ENCODE measurements at places on chromosomes 1 and 21.

DNA sequence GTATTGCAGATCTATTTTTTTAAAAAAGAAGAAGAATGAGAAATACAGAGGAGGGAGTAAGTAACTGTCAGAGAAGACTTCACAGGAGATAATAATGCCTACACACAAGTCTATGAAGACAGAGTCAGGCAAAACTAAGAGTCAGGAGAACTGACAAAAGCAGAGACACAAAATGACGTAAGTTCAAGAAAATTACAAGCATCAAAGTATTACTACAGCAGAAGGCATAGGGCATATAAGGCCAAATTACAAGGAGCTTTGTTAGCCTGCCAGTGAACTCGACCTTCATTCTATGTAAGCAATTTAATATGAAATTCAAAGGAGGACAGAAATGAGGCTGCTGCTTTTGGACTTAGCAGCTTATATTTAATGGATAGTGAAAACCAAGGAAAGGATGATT is 23.7 kb downstream of the FAF1 start:
- H3K27ac ChIP-seq = no peak overlapping the region
- no peaks in the 10 kb centered on the region for H3K27me3 ChIP-seq
- H3K36me3 ChIP-seq = peaks cover 31% of the 10 kb centered on the region

- no peak overlapping the region for H3K27ac ChIP-seq
- no peak for DNase-seq
- no peaks in the 10 kb centered on the region for H3K27me3 ChIP-seq
- H3K4me1 ChIP-seq = no peaks in the 10 kb centered on the region
- no peaks in the 10 kb centered on the region for H3K36me3 ChIP-seq
Observed at GRCh38 chr1:106224426-106224825, 832.0 kb upstream of the PRMT6 start.

- peaks cover 3% of the 10 kb centered on the region for H3K4me1 ChIP-seq
- peaks cover 16% of the 10 kb centered on the region for H3K27me3 ChIP-seq
- H3K27ac ChIP-seq = no peak overlapping the region
Observed at GRCh38 chr1:173568483-173568882, 34.4 kb downstream of the SLC9C2 start.

DNA sequence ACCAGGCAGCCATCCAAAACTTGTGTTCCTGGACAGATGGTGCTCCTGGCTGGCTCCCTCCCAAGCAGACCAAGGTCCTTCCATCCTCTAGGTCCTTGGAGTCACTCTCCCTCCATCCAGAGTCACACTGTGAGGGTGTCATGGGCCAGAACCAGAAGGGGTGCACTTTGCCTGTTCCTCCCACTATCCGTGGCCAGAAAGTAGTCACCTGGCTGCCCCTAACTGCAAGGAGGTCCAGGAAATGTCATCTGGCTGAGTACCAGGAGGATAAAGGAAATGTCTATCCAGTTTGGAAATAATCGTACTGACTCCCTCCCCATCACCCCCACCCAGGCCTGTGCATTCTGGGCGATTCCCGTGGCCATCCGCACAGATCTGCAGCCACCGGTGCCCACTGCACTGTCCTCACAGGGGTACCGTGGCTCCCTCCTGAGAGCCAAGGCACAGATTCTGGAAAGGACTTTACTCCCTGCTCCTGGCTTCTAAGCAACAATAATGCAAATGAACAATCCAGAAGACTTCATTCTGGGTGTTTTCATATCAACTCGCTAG is 253.2 kb downstream of the NPHP4 start:
- no peaks in the 10 kb centered on the region for H3K36me3 ChIP-seq
- no peak overlapping the region for H3K4me3 ChIP-seq
- no peaks in the 10 kb centered on the region for H3K4me1 ChIP-seq

DNA sequence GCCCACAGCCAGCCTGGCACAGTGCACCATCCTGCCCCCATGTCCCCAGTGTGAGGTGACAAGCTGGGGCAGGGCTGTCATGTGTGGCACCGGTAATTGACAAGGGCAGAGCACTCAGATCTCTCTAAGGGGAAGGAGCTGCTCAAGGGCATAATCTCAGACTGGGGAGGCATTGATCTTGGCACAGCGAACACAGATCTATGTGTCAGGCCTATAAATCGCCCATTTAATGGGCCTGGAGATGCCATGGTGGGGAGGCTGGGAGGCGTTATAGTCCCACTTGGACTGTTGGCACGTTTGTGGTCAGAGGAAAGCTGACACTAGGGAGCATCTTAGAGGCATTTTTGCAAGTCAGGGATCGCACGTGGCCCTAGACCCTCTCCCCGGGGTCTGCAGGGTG is 594.1 kb downstream of the PTPRU start:
- no peak for DNase-seq
- H3K27ac ChIP-seq = no peak overlapping the region
- no peaks in the 10 kb centered on the region for H3K36me3 ChIP-seq
- no peaks in the 10 kb centered on the region for H3K4me1 ChIP-seq
- H3K27me3 ChIP-seq = peaks cover 12% of the 10 kb centered on the region

DNA sequence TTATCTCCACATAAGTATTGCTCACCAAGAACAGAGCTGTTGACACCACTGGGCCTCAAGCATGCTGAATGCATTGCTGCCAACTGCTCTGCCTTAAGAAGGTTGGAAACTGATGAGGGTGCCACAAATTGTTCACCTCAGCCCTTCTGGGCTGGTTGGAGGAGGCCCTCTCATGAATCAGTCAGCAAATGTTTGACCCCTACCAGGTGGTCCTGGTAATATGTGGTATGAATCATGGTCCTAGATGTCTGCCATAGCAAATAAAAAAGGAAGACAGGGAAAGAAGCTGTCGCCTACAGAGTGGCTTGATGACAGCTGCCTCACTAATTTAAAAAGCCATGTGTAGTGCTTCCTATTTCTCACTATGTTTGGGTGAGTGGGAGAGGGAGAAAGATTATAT is 12.2 kb downstream of the SPATA46 start:
- no peak overlapping the region for H3K27ac ChIP-seq
- peaks cover 16% of the 10 kb centered on the region for H3K27me3 ChIP-seq
- peaks cover 10% of the 10 kb centered on the region for H3K4me1 ChIP-seq
- H3K36me3 ChIP-seq = no peaks in the 10 kb centered on the region

- DNase-seq = no peak
- H3K27me3 ChIP-seq = no peaks in the 10 kb centered on the region
- peaks cover 30% of the 10 kb centered on the region for H3K36me3 ChIP-seq
- peaks cover 10% of the 10 kb centered on the region for H3K4me1 ChIP-seq
- no peak overlapping the region for H3K27ac ChIP-seq
Observed at GRCh38 chr1:235486321-235486720, 17.9 kb downstream of the B3GALNT2 start.

GRCh38 chr1:50237056-50237455 is 128.3 kb downstream of the ELAVL4 start:
- H3K36me3 ChIP-seq = peaks cover 6% of the 10 kb centered on the region
- no peak for DNase-seq
- H3K4me3 ChIP-seq = no peak overlapping the region
- no peaks in the 10 kb centered on the region for H3K27me3 ChIP-seq
- no peak overlapping the region for H3K27ac ChIP-seq

DNA sequence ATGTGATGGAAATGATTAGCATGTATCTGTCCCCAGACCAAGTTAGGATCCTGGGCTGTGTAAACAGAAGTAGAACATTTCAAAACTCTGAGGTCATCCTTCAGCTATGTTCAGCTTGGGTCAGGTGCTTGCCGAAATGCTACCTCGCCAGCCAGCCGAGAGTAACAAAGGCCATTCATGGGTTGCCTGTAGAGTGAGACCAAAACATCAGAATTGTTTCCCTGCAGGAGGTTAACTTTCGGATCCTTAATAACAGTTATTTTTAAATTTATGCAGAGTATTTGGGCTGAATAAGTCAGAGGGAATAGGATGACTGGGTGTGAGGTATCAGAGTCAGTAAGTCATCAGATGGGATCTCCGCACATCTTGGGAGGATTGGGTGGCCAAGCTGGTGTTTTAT is 35.6 kb downstream of the SMYD2 start:
- no peak overlapping the region for H3K27ac ChIP-seq
- peaks cover 22% of the 10 kb centered on the region for H3K36me3 ChIP-seq

- H3K36me3 ChIP-seq = no peaks in the 10 kb centered on the region
- no peak overlapping the region for H3K4me3 ChIP-seq
- DNase-seq = no peak
- peaks cover 10% of the 10 kb centered on the region for H3K4me1 ChIP-seq
Observed at GRCh38 chr1:47182676-47183235, 7.1 kb downstream of the PDZK1IP1 start.

DNA sequence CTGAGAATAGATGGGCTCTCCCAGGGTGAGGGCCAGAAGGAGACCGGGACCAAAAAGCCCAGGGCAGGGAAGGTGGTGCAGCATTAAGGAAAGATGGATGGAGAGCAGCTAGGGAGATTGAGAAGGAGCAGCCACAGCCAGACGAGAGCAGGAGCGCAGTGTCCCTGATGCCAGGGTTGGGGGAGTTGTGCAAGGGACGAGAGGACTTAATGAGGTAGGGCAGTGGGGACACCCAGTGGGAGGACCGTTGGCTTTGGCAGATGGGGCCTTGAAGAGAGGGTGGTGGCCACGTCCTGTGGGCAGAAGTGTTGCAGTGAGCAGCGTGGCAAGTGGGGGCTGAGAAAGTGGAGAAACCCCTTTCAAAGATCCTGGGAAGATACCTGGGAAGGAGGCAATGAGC is 38.0 kb upstream of the KDM4A start:
- no peak for DNase-seq
- no peak overlapping the region for H3K27ac ChIP-seq
- no peaks in the 10 kb centered on the region for H3K4me1 ChIP-seq

DNA sequence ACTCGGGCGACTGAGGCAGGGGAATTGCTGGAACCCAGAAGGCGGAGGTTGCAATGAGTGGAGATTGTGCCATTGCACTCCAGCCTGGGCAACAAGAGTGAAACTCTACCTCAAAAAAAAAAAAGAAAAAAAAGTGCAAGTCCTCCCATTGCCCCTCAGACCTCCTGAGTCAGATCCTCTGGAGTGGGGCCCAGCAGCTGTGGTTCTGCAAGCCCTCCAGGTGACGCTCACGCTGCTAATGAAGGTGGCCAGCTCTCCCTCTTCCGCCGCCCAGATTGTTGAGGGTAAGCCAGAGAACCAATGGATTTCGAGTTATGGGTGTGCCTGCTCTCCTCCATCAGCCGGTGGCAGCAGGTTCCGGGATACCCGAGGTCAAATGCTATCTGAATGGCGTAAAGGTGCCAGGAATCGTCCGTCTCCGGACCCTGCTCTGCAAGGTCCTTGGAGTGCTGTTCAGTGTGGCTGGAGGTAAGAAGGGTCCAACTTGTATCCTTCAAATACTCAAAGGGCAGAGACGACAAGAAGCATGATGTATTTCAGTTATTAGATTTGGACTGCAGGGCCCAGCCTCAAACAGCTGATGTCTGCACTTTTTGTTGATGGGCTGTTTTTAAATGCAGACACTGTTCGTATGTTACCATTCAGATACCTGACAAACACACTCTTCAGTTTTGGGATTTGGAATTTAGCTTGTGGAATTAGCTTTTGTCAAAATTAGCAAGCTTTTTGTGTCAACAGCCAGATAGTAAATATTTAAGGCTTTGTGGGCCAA is 17.6 kb downstream of the CLCN6 start:
- H3K27me3 ChIP-seq = no peaks in the 10 kb centered on the region
- peaks cover 17% of the 10 kb centered on the region for H3K4me1 ChIP-seq
- no peak overlapping the region for H3K4me3 ChIP-seq
- peaks cover 46% of the 10 kb centered on the region for H3K36me3 ChIP-seq

GRCh38 chr1:207822602-207823451 is 71.0 kb downstream of the CD46 start:
- H3K36me3 ChIP-seq = peaks cover 56% of the 10 kb centered on the region
- H3K4me3 ChIP-seq = peak overlapping the region; percentile 94
- DNase-seq = peak; percentile 90
- no peaks in the 10 kb centered on the region for H3K27me3 ChIP-seq
- H3K27ac ChIP-seq = peak overlapping the region; percentile 95
- H3K4me1 ChIP-seq = peaks cover 85% of the 10 kb centered on the region

- no peaks in the 10 kb centered on the region for H3K36me3 ChIP-seq
- H3K4me1 ChIP-seq = peaks cover 25% of the 10 kb centered on the region
- H3K27me3 ChIP-seq = peaks cover 25% of the 10 kb centered on the region
- DNase-seq = no peak
Observed at GRCh38 chr1:167440345-167440744, 78.0 kb downstream of the CD247 start.

- no peaks in the 10 kb centered on the region for H3K36me3 ChIP-seq
- peak overlapping the region; percentile 25 for H3K27ac ChIP-seq
- H3K27me3 ChIP-seq = peaks cover 18% of the 10 kb centered on the region
- no peaks in the 10 kb centered on the region for H3K4me1 ChIP-seq
- no peak for DNase-seq
- no peak overlapping the region for H3K4me3 ChIP-seq
Observed at GRCh38 chr1:167472752-167473521, 45.4 kb downstream of the CD247 start.

GRCh38 chr1:3319874-3320245 is 134.6 kb upstream of the ARHGEF16 start:
- no peak overlapping the region for H3K27ac ChIP-seq
- peaks cover 10% of the 10 kb centered on the region for H3K27me3 ChIP-seq
- DNase-seq = peak; percentile 39
- H3K36me3 ChIP-seq = no peaks in the 10 kb centered on the region
- H3K4me1 ChIP-seq = peaks cover 12% of the 10 kb centered on the region

- no peaks in the 10 kb centered on the region for H3K36me3 ChIP-seq
- no peak overlapping the region for H3K27ac ChIP-seq
Observed at GRCh38 chr1:170498876-170499275, 33.1 kb upstream of the GORAB start.

GRCh38 chr1:219665089-219665488 is 52.2 kb upstream of the ZC3H11B start:
- H3K27ac ChIP-seq = no peak overlapping the region
- no peaks in the 10 kb centered on the region for H3K36me3 ChIP-seq
- peaks cover 12% of the 10 kb centered on the region for H3K4me1 ChIP-seq
- no peak overlapping the region for H3K4me3 ChIP-seq

DNA sequence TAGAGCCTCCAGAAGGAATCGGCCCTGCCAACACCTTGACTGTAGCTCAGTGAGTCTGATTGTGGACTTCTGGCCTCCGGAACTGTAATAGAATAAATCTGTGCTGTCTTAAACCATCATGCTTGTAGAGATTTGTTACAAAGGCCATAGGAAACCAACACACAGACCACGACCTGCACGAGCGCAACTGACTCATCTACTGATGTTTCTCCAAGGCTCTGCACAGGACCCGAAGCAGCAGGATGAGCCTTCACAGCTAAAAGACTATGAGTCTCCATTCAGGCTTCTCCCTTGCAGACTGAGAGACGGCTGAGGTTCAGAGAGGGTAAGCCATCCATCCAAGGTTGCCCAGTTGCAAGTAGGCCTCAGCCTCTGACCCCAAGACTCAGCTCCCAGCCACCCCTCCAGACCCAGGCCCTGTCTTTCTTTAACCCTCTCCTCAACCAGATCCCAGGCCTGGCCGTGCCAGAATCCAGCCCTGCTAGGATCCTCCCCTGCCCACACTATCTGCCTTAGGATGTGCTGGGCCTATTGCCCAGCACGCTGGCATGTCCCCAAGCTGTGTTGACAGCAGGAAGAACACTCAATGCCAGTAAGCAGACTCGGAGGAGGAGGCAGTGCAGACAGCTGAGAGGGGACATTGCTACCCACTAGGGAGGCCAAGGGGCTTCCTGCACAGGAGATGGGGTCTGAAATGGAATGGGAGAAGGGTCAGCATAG is 109.0 kb downstream of the HMGB4 start:
- H3K4me3 ChIP-seq = no peak overlapping the region
- no peaks in the 10 kb centered on the region for H3K36me3 ChIP-seq
- H3K4me1 ChIP-seq = no peaks in the 10 kb centered on the region
- no peak for DNase-seq
- H3K27ac ChIP-seq = no peak overlapping the region

- H3K36me3 ChIP-seq = peaks cover 1% of the 10 kb centered on the region
- no peak for DNase-seq
Observed at GRCh38 chr1:182069028-182069466, 7.5 kb upstream of the ZNF648 start.
